ENCODE measurements at places on chromosomes 2 and 18. TPM values are rescaled to one million over a fixed set of nuclear protein-coding genes. Genes with fewer than 3 reads are reported as not detected.
A peak's percentile ranks its signal among the peaks of the same experiment; 100 is the strongest.

DNA sequence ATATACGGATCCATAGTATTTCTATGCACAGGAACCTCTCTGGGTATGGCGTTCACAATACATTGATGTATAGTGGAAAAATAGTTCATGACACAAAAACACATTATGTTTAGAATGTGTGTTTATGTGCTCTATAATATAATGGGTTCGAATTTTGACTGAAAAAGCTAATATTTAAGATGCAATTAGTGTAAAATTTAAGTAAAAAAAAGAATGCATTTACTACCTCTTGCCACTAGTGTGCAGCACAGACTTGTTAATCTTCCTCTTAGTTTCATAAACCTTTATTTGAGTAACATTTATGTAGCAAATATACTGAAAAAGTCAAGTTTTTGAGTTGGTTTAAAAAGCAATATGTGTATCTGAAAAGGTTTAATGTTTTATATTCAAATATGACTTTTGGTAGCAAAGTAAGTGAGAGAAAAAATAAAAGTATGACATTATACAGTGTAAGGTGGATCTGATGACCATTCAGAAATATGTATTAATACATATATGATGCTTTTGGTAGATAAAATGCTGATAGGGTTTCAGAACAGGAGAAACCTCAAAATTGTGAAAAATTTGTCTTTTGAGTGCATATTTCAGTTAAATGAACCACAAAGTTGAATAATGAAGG, 49.4 kb downstream of the CCDC102B start:
- H3K4me3 ChIP-seq: no peak overlapping the region
- DNase-seq: no peak
- H3K27me3 ChIP-seq: no peaks in the 10 kb centered on the region
- no peaks in the 10 kb centered on the region for H3K36me3 ChIP-seq

Gene SIX3
- total RNA-seq: not detected

- peak; percentile 76 for DNase-seq
- peak overlapping the region; percentile 61 for H3K4me3 ChIP-seq
- peaks cover 7% of the 10 kb centered on the region for H3K4me1 ChIP-seq
- no peaks in the 10 kb centered on the region for H3K36me3 ChIP-seq
- peaks cover 72% of the 10 kb centered on the region for H3K27me3 ChIP-seq
Measured at GRCh38 chr2:70964596-70965386, 13.6 kb upstream of the ANKRD53 start.

DNA sequence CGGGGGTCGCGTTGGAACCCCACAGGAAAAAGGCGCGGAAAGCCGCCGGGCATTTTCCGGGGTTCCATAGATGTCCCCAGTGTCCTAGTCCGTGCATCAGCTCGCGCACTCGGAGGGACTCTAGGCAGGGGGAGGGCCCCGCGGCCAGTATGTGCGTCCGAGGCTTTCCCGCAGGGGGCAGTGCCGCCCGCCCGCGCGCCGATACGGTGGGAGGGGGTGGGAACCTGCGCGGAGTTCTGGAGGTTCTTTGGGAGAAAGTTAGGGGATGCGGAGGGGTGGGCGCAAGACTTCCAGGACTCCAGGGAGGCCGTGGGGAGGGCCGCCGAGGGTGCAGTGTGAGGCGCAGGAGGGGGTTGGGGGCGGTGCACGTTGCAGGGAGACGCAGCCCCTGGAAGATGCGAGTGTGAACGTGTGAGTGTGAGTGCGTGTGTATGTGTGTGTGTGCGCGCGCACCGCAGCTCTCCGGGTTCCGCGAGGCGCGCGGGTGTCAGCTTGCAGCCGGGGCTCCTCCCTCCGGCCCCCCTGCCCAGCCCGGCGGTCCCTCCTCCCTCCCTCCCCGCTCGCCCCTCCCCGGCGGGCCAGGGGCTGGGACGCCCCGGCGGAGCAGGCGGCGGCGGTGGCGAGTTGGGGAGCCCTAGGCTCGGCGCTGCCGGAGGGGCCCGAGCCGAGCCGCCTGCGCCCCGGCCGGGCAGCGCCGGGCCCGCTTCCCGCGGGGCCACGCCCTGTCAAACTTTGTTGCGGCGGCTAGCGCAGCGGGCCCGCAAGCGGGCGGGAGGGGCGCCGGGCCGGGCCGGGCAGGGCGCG, at the start of gene TCF7L1:
Gene TCF7L1 (plus strand): TSS at position 559 of the 804 bp plus-strand sequence. CDS start 293 bp downstream, outside the sequence.
- no peaks in the 10 kb centered on the region for H3K36me3 ChIP-seq
- DNase-seq: peak; percentile 92
- H3K27me3 ChIP-seq: peaks cover 5% of the 10 kb centered on the region

Gene AQP12A
- total RNA-seq: not detected

- H3K4me1 ChIP-seq: peaks cover 10% of the 10 kb centered on the region
- peak overlapping the region; percentile 22 for H3K4me3 ChIP-seq
- H3K27me3 ChIP-seq: peaks cover 6% of the 10 kb centered on the region
- no peak overlapping the region for H3K27ac ChIP-seq
Measured at GRCh38 chr18:77671456-77672167, 422.0 kb downstream of the GALR1 start.

Gene CIB4
- total RNA-seq: not detected

Gene FBXO41
- total RNA-seq: 3.7 TPM

DNA sequence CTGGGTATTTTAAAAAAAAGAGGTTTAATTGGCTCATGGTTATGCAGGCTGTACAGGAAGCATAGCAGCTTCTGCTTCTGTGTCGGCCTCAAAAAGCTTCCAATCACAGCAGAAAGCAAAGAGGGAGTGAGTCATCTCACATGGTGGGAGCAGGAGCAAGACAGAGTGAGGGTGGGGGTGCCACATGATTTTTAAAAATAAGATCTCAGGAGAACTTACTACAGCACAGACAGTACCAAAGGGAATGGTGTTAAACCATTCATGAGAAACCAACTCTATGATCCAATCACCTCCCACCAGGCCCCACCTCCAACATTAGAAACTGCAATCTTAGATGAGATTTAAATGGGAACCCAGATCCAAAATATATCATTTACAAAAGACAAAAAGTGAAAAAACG, 14.6 kb downstream of the ZNF519 start:
- H3K27ac ChIP-seq: no peak overlapping the region
- peaks cover 72% of the 10 kb centered on the region for H3K36me3 ChIP-seq
- DNase-seq: no peak
- no peaks in the 10 kb centered on the region for H3K27me3 ChIP-seq
- no peak overlapping the region for H3K4me3 ChIP-seq

DNA sequence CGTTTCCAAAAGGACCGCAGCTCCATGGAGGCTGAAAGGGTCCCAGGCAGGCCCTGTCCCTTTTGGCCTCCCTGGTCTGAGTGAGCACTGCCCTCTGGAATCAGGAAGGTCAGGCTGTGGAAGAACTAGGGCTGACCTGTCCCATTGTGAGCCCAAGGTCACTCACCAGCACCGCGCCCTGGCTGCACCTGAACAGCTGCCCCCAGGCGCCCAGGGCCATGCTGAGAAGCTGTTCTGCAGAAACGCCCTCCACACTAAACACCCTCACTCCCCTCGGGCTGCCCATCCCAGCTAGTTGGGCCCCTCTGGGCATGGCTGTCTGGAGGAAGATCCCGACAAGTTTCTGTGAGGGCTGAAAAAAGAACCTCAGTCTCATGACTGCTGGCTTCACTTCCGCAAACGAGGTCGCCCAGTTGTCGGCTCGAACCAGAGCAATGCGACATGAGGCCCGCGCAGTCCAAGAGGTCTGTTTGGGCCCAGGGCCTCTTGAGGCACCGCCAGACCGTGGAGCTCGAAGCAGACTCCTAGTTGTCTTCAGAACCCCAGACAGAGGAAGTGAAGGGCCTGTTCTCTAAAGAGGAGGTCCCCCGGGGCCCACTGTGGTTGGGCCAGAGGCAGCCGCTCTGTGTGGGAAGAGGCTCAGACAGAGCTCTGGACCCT, 64.4 kb downstream of the INPP5D start:
- H3K27ac ChIP-seq: no peak overlapping the region
- no peaks in the 10 kb centered on the region for H3K36me3 ChIP-seq

Gene SGPP2
- total RNA-seq: not detected

Gene POTEI
- 1.3 TPM for total RNA-seq

DNA sequence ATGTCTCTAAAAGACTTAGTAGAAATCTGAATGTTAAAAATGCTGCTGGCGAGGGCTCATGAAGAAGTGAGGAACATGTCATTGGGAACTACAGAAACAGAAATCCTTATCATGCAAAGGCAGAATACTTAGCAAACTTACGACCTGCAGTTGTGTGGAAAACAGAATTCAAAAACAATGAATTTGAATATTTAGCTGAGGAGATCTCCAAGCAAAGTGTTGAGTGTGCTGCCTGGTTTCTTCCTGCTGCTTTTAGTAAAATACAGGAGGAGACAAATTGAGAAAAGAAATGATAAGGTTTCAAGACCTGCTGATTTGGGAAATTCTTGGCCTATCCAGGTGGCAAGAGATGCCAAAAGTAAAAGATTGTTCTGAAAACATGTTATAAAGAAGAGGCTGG, 38.5 kb downstream of the METTL4 start:
- H3K36me3 ChIP-seq: peaks cover 29% of the 10 kb centered on the region
- H3K27me3 ChIP-seq: no peaks in the 10 kb centered on the region
- H3K4me1 ChIP-seq: peaks cover 6% of the 10 kb centered on the region
- no peak overlapping the region for H3K4me3 ChIP-seq
- no peak overlapping the region for H3K27ac ChIP-seq

Gene PAX8
- 0.49 TPM for total RNA-seq
